ENCODE measurements at places on chromosomes 1 and 21. TPM values are rescaled to one million over a fixed set of nuclear protein-coding genes. Genes with fewer than 3 reads are reported as not detected.

DNA sequence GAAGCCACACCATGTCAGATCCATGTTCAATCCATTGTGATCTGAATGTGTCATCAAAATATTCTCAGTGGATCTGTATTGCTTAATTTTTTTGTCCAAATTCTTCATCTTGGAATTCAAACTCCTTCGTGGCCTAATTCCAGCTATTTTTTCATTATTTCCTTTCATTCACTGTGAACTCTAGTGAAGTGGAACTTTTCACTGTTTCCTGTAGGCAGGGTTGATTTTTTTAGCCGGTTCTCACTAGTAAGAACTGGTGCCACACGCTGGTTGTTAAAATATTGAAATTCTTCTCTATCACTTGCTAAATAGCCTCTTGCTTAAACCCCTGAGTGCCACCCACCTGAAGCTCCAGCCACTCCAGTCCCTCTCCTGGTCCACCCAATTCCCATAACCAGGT, 7.6 kb upstream of the S100A11 start:
- no peak for DNase-seq

DNA sequence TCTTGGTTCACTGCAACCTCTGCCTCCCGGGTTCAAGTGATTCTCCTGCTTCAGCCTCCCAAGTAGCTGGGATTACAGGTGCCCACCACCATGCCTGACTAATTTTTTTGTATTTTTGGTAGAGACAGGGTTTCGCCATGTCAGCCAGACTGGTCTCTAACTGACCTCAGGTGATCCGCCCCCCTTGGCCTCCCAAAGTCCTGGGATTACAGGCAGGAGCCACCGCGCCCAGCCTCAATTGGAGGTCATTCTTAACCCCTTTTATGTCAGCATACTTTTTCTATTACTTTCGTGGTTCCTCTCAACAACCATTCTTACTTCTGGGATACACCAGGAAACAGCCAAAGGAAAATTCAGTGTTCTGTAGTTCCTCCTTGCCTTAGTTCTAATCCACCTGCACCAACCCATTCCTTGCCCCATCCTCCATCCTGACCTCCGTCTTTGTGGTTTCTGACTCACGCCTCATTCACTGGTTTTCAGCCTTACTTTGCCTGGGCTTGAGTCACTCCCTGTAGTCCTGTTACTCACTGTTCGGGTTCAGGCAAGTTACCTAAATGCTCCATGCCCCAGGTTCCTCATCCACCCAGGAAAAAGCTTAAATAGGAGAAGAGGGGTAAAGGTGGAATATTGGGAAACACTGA, 12.9 kb upstream of the BCL10 start:
- no peak for DNase-seq

- DNase-seq: no peak
These were observed 12.8 kb downstream of the KCNJ15 start for GRCh38 chr21:38269576-38269936.

GRCh38 chr1:40872276-40872675, 10.1 kb upstream of the CITED4 start:
- DNase-seq: no peak

- no peak for DNase-seq
These were observed 86.4 kb upstream of the LRRC8D start for GRCh38 chr1:89734442-89734841.

DNA sequence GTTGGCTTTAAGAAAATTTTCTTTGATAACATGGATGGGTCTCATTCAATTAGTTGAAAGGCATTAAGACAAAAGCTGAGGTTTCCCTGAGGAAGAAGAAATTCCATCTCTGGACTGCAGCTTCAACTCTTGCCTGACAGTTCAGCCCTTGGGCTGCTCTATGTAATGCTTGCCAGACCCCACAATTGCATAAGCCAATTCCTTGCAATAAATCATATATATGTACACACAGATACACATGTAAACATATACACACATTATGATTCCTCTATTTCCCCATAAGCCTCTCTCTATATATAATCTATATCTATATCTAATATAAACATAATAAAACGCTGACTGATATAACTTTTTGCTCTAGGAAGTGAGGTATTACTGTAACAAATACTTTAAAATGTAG, 301.5 kb upstream of the PRMT6 start:
- no peak for DNase-seq

GRCh38 chr1:51945591-51945990, 44.9 kb downstream of the RAB3B start:
- no peak for DNase-seq

DNA sequence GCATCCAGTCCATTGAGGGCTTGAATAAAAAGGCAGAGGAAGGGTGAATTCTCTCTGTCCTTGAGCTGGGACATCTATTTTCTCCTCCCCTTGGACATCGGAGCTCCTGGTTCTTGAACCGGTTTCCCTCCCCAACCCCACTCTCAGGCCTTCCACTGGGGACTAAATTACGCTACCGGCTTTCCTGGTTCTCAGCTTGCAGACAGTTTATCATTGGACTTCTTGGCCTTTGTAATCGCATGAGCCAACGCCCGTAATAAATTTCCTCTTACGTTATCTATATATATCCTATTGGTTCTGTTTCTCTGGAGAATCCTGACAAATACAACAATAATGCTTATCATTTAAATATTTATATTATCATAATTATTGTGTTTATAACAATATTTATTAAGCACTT, 20.4 kb upstream of the COL9A2 start:
- DNase-seq: no peak

DNA sequence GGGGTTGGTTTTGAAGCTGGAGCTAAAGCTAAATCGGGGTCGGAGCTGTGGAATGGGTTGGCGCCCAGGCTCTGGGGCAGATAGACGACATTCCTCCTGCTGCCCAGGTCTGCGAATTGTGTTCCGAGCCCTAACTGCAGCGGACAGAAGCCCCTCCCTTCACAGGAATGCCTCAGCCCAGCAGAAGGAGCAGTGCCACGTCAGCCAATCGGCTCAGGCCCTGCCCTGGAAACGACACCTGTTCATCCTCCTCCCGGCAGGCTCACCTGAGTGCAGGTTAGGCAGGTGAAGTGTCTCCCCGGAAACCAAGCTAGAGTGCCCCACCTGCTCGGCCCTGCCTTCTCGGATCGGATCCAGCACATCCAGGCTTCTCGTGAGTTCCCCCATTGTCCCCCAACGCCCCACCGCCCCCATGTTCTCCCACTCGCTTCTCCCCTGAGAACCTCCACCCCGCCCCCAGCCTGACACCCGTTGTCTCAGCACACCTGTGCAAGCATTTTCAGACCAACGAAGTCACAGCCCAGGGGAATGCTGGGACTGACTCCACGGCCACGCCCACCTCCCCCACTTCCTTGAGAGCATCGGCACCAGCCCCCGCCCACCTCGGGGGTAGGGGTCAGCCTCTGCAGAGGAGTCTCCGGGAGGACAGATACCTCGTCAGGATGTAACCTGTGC, 775 bp downstream of the TMEM125 start:
- DNase-seq: no peak

DNA sequence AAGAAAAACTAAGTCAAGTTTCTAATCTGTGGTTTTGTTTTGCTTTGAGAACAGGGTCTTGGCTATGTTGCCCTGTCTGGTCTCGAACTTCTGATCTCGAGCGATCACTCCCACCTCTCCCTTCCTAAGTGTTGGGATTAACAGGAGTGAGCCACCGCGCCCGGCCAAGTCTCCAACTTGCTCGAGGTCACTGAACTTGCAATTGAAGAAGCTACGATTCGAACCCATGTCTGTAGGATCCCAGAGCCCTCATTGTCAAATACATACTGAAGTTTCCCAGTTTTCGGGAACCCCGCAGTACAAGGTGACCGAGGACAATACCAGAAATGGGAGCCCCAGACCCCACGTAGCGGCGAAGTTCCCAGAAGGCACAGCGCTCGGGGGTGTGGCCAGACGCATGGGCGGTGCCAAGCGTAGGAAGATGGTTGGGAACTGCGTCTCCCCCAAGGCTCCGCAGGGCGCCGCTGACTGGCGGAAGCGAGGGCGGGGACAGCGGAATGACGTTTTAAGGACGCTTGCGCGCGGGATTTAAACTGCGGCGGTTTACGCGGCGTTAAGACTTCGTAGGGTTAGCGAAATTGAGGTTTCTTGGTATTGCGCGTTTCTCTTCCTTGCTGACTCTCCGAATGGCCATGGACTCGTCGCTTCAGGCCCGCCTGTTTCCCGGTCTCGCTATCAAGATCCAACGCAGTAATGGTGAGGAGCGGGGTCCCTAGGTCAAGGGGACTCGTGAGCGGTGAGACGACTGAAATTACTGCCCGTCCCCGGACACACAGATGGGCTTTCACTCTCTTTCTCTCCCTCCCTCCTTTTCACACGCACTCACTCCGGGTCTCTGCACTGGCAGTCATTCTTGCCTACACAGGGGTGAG, at the start of gene KIF2C:
TSS of gene KIF2C (plus strand) at position 531 of the 872 bp plus-strand sequence. CDS start at position 627, 96 bp downstream.
- DNase-seq: peak; percentile 98

DNA sequence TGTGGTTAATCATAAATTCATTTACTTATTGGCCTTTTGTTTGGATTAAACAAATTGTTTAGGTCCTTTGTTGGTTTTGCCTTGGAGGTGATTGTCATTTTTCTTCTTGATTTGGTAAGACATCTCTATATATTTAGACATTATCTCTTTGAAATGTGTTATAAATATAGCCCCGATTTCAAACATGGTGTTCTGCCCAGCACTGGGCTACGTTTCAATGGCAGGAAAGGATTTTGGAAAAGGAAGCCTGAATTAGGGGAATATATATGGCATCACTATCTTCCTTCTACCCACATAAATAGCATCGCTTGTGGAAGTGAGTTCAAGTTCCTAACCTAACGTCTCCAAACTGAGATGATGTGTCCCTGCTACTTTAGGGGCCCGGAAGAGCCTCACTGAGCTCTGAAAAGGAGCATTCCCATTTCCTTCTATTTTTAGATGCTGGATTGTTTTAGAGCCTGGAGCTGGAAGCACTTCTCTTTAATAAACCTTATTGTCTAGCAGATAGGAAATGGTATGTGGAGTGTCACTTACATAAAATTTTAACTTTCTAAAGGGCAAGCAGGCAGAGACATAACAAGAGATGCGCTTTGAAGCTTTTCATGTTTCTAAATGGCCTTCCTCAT, 39.4 kb downstream of the PGBD5 start:
- DNase-seq: no peak

The DNASE2B gene
- total RNA-seq: not detected

The ARTN gene
- total RNA-seq: not detected

The PADI4 gene
- 0.67 TPM for total RNA-seq

The SERPINC1 gene
- 0.25 TPM for total RNA-seq

The C2CD2 gene
- 5.2 TPM for total RNA-seq
